Suppressor macrophage treated with lipopolysaccharide for 1 hour (primary cell): ENCODE measurements at places on chromosomes 4 and X.

- DNase-seq, result no peak
Measured at GRCh38 chr4:117328333-117328732, 243.0 kb upstream of the TRAM1L1 start.

DNA sequence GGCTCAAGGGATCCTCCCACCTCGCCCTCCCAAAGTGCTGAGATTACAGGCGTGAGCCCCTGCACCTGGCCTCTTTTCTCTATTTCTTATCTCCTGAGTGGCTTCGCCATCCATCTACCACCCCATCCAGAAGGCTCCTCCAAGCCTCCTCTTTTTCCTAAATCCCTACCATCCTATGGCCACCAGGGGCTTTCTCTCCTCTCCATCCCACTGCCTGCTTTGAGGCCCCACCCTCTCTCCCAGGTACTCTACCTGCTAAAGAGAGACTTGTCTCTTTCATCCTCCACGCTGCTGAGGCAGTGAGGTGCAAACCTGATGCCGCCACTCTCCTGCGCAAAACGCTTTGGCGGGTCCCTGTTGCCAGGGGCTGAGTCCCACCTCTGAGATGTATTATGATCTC is 7.0 kb downstream of the RS1 start:
- DNase-seq, result no peak

- no peak for DNase-seq
Measured at GRCh38 chr4:99755223-99755944, 61.2 kb upstream of the DAPP1 start.

GRCh38 chr4:13285336-13285735 is 198.8 kb downstream of the RAB28 start:
- DNase-seq, result no peak

DNA sequence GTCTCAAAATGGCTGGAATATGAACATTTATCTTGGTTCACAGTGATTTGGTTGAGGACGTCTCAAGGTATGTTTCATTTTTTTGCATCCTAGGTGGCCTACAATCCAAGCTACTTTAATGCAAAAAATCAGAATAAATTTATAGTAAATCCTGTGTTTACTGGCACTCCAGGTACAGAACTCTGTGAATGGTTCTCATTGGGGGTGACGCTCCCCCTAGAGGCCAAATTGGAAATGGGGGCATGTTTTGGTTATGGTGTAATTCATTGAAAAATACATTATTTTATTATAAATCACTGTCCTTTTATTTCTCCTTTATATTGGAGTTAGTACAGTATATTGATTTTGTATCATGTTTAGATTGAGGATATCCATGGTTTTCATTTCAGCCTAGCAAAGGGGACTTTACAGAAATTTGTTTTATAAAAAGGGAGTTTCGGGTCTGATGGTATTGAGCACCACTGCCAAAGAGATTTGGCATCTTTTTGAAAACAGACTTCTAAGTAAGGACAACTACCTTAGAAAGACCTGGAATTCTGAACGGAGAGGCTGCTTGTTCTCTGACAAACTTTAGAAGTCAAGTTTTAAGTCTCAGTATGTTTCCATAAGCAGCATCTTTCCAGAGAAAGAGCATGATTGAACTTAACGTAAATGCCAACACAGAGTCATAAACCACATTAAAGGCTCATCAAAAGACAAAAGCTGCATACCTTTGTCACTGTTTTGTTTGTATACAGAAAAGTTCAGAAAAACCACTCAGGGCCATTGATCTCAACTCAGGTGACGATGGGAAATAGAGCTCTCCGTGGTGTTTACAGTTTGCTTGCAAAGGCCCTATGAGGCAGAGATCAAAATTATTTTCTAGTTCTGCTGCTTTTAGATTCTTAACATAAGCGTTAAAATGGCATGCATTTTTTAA is 19.4 kb downstream of the MTM1 start:
- peak; percentile 18 for DNase-seq

DNA sequence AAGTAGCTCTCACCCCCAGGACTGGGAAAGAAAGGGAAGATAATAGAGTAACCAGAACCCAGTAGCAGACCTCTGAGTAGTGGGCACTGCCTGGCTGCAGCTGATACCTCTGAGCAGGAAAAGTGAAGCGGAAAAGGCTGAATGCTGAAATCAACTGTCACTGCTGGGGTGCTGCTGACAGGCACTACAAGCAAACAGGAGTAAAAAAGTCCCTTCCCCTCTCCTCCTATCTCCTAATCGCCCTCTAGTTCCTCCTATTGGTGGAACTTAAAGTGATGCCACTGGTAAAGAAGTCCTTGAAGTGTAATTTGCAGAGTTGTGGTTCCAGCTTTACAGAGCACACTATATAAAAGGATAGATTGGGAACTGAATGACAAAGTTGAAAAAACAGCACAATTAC is 32.8 kb upstream of the GLRB start:
- peak; percentile 44 for DNase-seq

DNA sequence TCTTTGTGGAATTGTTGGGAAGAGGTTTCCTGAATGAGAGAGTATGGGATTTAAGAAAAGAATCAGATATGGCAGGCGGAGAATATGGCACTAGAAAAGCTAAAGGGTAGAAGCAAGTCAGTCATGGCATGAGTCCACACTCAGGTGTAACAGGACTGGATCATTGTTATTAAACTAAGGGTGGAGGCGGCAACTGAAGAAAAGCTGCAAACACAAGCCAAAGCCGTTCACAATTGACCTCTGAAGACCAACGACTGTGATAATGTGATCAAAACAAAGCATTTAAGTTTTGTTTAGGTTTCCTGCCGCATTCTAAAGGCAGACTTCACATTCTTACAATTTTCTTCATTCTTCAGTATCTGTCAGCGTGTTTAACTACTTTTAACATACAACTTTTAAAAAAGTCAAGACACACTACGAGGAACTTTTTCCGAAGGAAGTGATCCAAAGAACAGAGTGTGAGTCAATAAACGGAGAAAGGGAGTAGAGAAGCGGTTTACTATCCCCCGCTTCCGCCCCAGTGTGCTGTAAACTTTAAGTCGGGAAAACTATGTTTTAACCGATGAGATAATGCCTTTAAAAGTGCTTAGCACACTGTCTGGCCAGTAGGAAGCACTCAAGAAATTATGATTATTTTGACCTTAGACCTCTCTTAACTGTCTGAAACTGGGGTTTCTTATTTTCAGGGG is 909 bp upstream of the SLAIN2 start:
- peak; percentile 88 for DNase-seq

- DNase-seq, result peak; percentile 33
Measured at GRCh38 chrX:40772290-40772689, 36.9 kb upstream of the MED14 start.
